8988T (cell line): ENCODE measurements at places on chromosomes 12 and 14.

- no peak for DNase-seq
These were observed 94.2 kb downstream of the DDX51 start for GRCh38 chr12:132049876-132050275.

DNA sequence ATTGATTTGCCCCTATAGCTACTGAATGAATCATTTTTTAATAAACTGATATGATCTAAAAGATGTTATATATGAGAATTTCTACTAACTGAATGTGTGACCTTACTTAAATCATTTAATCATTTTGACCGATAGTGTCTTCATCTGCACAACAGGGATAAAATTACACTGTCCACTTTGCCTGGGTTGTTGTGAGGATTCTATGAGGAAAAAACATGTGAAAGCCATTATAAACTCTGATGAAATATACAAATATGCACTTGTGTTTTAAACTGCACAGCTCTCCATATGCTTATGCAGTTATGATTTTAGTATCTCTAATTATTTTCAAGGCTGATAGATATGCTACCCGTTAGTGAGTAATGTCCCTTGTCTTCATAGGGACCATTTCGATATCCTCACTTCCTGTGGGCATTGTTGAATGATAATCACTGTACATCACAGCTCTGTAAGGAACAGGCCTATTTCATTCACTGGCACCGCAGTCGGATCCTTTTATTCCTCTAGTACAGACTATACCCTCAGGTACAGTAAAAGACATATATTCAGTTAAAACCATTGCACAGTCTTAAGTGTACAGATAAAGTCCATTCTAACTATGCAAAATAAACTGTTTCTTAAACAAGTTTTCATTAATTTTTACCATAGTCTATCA is 88.7 kb upstream of the RAP1B start:
- no peak for DNase-seq

- no peak for DNase-seq
These were observed 10.4 kb downstream of the OSBPL8 start for GRCh38 chr12:76549131-76549530.

DNA sequence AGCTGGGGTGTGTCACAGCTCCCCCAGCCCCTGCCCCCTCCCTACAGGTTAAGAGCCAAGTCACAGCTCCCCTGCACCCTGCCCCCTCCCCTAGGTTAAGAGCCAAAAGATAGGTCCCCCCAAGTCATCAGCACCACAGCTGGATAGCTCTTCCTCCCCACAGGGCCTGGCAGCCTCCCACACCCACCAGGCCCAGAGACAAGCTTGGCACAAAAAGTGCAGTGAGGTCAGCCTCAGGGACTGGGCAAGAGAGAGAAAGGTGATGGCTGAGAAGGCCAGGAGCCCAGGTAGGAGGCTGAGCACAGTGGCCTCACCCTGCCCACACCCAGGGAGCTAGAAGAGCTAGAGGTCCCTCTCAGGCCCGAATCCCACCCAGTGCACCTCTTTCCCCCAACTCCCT is 8.7 kb downstream of the ITGA7 start:
- DNase-seq, result no peak

- DNase-seq, result peak; percentile 44
These were observed 5.0 kb downstream of the CELA1 start for GRCh38 chr12:51341251-51342007.

DNA sequence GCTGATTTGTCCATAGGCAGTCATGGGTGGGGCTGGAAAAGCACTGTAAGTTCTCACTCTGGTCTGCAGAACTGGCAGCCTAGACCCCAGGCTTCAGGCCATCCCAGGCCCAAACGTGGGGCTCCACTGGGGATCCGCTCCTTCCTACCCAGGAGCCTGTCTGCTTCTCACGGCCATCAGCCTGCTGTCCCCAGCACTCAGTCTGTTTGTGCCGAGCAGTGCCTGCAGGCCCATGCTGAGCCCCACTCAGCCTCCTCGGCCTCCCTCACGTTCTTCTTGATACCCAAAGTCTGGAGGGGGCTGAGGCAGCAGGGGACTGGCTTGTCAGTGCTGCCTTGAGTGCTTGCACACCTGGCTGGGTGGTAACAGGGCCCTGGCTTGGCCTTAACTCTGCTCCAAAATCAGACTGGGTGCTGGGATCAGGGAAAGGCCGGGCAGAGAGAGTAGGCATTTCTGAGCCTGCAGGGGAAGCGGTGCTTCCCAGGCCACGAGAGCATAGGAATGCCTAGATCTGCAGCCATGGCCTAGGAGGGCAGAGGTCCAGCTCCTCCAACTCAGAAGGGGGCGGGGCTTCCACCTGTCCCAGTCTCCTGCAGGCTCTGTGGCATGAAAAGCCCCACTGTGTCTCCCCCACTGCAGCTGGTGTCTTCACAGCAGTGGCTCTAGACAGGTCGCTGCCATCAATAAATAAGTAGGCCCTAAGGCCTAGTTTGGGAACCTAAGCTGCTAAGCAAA is 772.4 kb upstream of the FBXO33 start:
- DNase-seq, result no peak

DNA sequence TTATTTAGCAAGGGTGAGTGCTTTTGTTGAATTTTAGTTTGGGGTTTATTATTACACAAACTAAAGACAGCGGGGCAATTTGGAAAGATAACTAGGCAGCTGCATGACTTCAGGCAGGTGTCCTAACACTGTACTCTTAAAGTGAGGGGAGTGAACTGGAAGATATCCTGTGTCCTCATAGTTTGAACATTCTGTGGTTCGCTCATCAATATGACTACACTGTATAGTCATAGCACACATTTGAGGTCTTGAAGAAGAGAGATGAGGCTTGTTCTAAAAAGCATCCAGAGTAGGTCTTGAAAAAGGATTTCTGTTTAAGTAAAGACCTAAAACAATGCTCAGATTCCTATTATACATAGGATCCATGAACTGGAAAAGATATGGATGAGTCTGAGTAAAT is 1.7 kb upstream of the MAP3K9 start:
- no peak for DNase-seq

DNA sequence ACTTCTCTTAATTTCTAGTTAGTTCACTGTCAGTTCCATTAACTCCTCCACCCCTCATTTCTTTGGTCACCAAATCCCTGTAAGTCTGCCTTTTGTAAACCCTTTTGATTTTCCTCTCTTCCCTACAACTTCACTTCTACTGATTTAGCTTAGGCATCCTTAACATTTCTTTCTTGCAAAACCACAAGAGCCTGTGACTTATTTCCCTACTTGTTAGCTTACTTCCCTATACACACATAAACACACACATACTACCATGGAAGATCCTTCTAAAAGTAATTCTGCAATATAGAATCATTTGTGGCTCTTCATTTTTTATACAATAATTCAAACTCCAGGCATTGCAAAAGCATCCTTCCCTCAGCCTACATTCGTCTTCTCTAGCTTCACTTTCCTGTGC is 494.3 kb upstream of the USP15 start:
- DNase-seq, result no peak

DNA sequence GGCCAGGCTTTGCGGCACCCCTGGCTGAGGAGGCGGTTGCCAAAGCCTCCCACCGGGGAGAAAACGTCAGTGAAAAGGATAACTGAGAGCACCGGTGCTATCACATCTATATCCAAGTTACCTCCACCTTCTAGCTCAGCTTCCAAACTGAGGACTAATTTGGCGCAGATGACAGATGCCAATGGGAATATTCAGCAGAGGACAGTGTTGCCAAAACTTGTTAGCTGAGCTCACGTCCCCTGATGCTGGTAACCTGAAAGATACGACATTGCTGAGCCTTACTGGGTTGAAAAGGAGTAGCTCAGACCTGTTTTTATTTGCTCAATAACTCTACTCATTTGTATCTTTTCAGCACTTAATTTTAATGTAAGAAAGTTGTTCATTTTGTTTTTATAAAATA is 9.9 kb downstream of the DYRK2 start:
- no peak for DNase-seq

GRCh38 chr12:66482351-66483203 is 180.3 kb downstream of the HELB start:
- no peak for DNase-seq

- no peak for DNase-seq
These were observed 56.5 kb downstream of the HECTD4 start for GRCh38 chr12:112325622-112326207.

DNA sequence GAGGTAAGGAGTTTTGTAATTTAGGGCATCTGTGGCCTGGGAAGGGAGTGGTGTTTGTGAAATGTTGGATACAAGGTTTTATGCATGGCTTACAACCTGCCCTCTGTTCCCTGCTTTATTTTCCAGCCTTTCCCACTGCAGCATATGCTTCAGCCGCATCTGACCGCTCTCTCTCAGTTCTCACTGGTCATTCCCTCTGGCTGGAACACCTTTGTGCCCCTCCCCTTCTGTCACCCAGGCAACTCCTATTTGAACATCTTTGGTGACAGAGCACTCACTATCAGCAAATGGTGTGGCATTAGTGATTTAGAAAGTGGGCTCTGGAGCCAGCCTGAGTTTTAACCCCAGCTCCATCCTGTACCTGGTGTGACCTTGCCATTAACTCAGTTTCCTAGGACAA is 47.5 kb upstream of the SMCO2 start:
- no peak for DNase-seq

DNA sequence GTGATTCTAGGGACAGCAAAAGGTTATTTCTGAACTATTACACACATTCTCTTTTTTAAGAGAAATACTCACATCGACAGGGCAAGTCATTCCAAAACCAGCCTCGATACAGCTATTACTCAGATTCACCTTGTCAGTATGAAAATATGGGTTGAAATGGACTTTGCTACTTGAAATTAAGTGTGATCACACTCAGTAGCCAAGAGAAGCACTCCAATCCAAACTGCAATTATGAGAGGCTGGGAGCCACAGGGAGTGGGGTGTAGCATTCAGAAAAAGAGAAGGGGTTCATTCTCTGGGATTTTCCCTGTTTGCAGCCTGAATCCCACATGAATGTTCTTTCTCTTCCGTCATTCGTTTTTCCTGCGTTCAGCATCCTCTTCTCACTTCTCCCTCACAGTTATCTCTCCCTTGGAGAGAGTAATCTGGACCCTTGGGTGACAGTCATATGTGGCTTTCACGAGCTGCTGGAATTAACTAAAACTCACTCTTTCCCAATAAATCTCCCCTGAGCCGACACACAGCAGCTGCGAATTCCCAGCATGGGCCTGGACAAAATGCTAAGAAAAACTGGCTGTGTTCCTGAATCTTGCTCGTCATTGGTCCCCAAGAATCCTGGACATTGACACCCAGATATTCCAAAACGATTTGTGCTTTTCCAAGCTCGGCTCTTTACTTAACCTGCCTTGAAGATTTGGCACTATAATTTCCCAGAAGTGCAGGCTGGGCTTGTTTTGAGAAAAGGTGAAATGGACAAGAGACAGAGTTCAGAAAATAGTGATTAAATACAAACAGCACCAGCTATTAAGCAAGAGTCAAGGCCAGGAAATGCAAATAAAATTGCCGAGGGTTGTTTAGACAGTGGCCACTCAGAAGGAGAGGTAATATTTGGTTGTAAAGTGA is 199.5 kb upstream of the PLEKHG7 start:
- DNase-seq, result no peak

DNA sequence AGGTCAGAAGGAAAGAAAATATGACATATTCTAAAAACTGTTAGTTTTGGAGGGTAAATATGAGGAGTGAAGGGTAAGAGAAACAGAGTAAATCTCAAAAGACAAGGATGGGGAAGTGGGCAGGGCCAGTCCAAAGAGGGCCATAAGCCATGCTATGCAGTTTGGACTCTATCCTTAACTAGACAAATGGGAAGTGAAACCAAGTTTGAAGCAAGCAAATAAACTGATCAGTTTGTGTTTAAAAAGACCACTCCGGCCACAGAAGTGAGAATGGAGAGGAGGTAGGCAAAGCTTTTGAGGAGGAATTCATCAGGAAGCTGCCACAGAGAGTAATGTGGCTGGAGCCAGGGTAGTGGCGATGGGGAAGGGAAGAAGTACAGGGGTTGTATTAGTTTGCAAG is 37.5 kb upstream of the DAAM1 start:
- no peak for DNase-seq

DNA sequence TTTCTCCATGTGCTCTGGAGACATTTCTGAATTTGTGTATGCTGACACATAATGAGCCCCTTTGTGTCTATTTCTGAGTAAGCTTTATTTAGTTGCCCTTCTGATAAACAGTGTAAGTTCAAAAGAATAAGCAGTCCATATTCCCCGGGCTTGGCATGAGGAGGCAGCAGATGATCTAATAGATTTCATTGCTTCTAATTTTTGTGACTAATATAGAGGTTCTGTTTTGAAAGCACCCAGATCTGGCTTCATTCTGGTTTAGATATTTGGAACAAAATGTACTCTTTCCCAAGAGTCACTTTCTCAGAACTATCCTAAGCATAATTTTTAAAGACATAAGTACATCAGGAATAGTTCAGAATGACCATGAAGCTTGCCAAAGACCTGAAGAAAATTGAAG is 290.9 kb downstream of the BTG1 start:
- no peak for DNase-seq

- no peak for DNase-seq
These were observed 50.5 kb downstream of the SAMD4A start for GRCh38 chr14:54617467-54617866.

DNA sequence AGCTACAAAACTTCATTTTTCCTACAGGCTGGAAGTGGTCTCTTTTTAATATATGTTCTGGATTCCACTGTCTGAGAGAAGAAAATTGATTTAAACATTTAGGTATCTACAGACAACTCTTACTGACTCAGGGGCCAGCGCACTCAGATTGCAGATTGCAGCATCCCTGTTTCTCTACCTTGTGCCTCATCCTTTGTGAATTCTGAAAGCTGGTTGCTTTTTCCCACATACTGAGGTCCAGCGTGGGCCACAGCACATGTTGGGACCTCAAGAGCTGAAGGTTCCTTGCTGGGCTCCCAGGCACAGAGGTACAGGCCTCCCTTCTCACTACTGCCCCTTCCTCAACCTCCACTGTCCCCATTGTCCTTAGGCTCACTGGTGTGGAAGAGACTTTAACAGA is 101.7 kb upstream of the CCDC175 start:
- DNase-seq, result no peak

- no peak for DNase-seq
These were observed 66.5 kb downstream of the PLEKHG7 start for GRCh38 chr12:92769124-92769901.
